Left ventricle myocardium inferior (tissue), 1 donor: ENCODE measurements at places on chromosomes 2 and 18. TPM values are rescaled to one million over a fixed set of nuclear protein-coding genes. Genes with fewer than 3 reads are reported as not detected.
A peak's percentile ranks its signal among the peaks of the same experiment; 100 is the strongest.

KHK gene
- 2.9 TPM for total RNA-seq

GRCh38 chr2:199455210-199455544 lies 2.6 kb downstream of the SATB2 start:
- peak overlapping the region; percentile 41 for H3K4me3 ChIP-seq
- no peak for DNase-seq
- no peak overlapping the region for H3K27ac ChIP-seq
- peaks cover 81% of the 10 kb centered on the region for H3K27me3 ChIP-seq

GRCh38 chr18:78945628-78946027 lies 34.0 kb upstream of the SALL3 start:
- H3K4me3 ChIP-seq, result no peak overlapping the region
- H3K27ac ChIP-seq, result no peak overlapping the region
- no peak for DNase-seq
- H3K36me3 ChIP-seq, result no peaks in the 10 kb centered on the region
- peaks cover 76% of the 10 kb centered on the region for H3K27me3 ChIP-seq

GRCh38 chr2:20758997-20759396 lies 63.9 kb downstream of the LDAH start:
- peaks cover 11% of the 10 kb centered on the region for H3K36me3 ChIP-seq
- H3K27ac ChIP-seq, result no peak overlapping the region
- no peak for DNase-seq
- no peak overlapping the region for H3K4me3 ChIP-seq
- no peaks in the 10 kb centered on the region for H3K27me3 ChIP-seq

GRCh38 chr2:236262238-236262637 lies 2.0 kb downstream of the ASB18 start:
- peaks cover 30% of the 10 kb centered on the region for H3K27me3 ChIP-seq
- H3K36me3 ChIP-seq, result no peaks in the 10 kb centered on the region
- H3K4me1 ChIP-seq, result peaks cover 38% of the 10 kb centered on the region
- H3K4me3 ChIP-seq, result peak overlapping the region; percentile 67
- peak; percentile 58 for DNase-seq

GRCh38 chr2:201926067-201926466 lies 107.6 kb upstream of the FZD7 start:
- no peaks in the 10 kb centered on the region for H3K36me3 ChIP-seq
- no peak for DNase-seq
- peaks cover 51% of the 10 kb centered on the region for H3K27me3 ChIP-seq
- H3K27ac ChIP-seq, result no peak overlapping the region
- H3K4me1 ChIP-seq, result no peaks in the 10 kb centered on the region
- H3K4me3 ChIP-seq, result no peak overlapping the region

- no peak overlapping the region for H3K4me3 ChIP-seq
- H3K36me3 ChIP-seq, result peaks cover 67% of the 10 kb centered on the region
- no peak overlapping the region for H3K27ac ChIP-seq
- no peak for DNase-seq
- no peaks in the 10 kb centered on the region for H3K27me3 ChIP-seq
- no peaks in the 10 kb centered on the region for H3K4me1 ChIP-seq
Observed at GRCh38 chr2:240129311-240129710, 6.8 kb downstream of the COPS9 start.

DNA sequence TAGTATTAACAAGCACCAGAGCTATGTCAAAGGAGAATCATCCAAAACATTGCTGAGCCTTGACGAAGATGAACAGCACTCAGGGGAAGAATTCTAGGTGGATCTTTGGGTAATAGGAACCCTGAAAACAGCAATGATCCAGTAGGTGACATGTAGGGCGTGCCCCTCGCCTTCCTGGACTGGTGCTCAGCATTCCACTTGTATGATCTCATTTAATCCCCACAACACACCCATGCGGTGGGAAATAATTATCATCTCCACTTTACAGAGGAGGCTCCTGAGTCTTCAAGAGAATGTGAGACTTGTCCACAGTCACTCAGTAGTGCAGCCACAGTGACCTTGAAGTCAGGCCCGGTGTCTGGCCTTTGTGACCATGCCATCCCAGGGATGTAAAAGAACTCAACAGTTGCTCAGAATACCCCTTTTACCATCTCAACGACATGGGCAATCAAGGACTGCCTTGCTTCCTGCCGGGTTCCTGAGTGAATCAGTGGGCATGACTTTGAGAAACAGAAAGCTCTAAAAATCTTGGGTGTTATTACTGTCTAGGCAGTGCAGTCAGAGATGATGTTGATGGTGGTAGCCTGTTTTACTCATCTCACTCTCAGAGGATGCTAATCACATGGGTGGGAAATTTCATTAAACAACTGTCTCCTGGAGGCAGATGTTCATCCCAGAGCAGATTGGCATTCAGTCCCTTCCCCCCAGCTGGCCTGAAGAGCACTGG lies 161.6 kb downstream of the BCL11A start:
- no peak for DNase-seq
- H3K36me3 ChIP-seq, result no peaks in the 10 kb centered on the region
- H3K27ac ChIP-seq, result no peak overlapping the region
- no peaks in the 10 kb centered on the region for H3K4me1 ChIP-seq
- H3K4me3 ChIP-seq, result no peak overlapping the region

GRCh38 chr2:66364495-66365333 lies 70.2 kb upstream of the MEIS1 start:
- no peaks in the 10 kb centered on the region for H3K36me3 ChIP-seq
- H3K27me3 ChIP-seq, result peaks cover 1% of the 10 kb centered on the region
- H3K27ac ChIP-seq, result peak overlapping the region; percentile 11
- peaks cover 14% of the 10 kb centered on the region for H3K4me1 ChIP-seq

RESP18 gene
- total RNA-seq, result not detected

GRCh38 chr2:10126632-10127026 lies 4.1 kb downstream of the RRM2 start:
- H3K4me1 ChIP-seq, result peaks cover 29% of the 10 kb centered on the region
- H3K27ac ChIP-seq, result no peak overlapping the region
- H3K27me3 ChIP-seq, result peaks cover 25% of the 10 kb centered on the region
- no peak overlapping the region for H3K4me3 ChIP-seq
- DNase-seq, result no peak

KCNE4 gene
- 3.1 TPM for total RNA-seq

DHRS9 gene
- 7.3 TPM for total RNA-seq

DNA sequence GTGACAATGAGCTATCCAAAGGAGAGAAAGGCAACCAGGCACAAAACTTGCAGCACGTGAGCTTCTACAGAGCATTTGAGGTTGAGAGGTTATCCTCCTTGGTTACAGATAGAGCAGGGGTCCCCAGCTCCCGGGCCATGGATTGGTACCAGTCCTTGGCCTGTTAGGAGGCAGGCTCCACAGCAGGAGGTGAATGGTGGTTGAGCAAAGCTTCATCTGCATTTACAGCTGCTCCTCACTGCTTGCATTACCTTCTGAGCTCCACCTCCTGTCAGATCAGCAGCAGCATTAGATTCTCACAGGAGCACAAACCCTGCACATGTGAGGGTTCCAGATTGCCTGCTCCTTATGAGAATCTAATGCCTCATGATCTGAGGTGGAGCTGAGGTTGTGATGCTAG lies 57.8 kb upstream of the ST8SIA3 start:
- no peaks in the 10 kb centered on the region for H3K4me1 ChIP-seq
- H3K36me3 ChIP-seq, result no peaks in the 10 kb centered on the region
- no peak for DNase-seq
- peaks cover 34% of the 10 kb centered on the region for H3K27me3 ChIP-seq
- H3K4me3 ChIP-seq, result no peak overlapping the region
- no peak overlapping the region for H3K27ac ChIP-seq

DNA sequence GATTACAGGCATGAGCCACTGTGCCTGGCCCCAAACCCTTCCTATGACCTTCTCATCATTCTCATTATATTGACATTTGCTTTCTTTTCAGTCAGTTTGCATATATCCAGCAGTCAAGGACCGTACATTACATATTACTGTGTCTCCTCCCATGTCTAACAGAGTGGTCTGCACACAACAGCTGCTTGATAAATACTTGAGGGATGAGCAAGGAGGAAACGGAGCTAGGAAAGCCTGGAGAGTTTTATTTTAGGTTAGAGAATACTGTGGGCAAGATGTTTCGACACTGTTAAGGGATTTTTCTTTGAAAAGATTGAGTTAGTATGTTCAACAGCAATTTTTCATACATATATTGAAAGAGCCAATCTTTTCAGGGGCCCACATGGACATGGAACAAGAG lies 76.2 kb upstream of the CHRNA1 start:
- no peak overlapping the region for H3K27ac ChIP-seq
- DNase-seq, result no peak
- no peaks in the 10 kb centered on the region for H3K27me3 ChIP-seq
- no peaks in the 10 kb centered on the region for H3K36me3 ChIP-seq

DNA sequence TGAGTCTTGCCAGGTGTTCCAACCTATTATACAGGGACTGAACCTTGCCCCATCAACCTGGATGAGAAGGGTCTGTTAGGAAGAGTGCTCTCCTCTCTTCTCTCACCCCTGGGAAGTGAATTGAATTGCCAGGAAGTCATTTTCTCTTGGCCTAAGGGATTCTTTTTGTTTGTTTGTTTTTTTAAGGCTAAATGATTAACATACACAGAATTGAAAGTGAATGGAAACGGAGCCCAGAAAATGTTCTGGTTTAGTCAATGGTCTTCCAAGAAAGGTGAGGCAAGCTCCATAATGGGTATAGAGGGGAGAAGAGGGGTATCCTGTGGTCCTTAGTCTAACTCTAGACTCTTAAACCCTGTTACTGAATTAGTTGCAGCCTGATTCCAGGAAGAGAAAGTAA lies 189.1 kb downstream of the FSHR start:
- H3K36me3 ChIP-seq, result no peaks in the 10 kb centered on the region
- no peaks in the 10 kb centered on the region for H3K4me1 ChIP-seq
- H3K27me3 ChIP-seq, result peaks cover 23% of the 10 kb centered on the region
- H3K4me3 ChIP-seq, result no peak overlapping the region
- H3K27ac ChIP-seq, result no peak overlapping the region
- DNase-seq, result no peak

DNA sequence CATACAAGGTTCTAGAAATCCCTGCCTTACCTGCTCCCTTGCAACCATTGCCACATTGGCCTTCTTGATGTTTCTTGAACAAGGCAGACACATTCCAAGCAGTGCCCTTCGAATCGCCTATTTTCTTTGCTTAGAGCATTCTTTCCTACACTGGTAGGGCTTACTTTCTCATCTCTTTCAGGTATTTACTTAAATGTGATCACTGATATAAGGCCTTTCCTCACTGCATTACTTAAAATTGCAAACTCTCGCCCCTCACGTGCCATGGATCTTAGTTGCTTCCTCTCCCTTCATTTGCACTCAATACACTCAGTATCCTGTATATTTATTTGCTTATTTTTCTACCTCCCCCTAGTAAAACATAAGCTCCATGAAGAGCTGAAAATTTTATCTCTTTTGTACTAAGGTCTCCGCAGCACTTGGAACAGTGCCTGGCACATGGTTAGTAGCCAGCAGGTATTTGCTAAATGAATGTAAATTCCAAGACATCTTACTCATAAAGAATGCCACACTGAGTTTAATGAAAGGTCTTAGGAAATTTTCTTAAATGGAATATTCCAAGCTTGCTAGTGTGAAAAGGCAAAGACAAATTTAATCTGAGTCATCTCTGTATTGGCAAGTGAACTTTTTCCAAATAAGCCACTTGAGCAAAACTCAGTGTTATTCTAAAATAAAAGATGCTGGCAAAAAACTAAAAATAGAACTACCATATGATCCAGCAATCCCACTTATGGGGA lies 42.4 kb upstream of the FIGN start:
- H3K4me3 ChIP-seq, result no peak overlapping the region
- no peaks in the 10 kb centered on the region for H3K27me3 ChIP-seq
- DNase-seq, result no peak

C1GALT1C1L gene
- total RNA-seq, result 1.2 TPM

KIF5C gene
- 0.47 TPM for total RNA-seq

CPS1 gene
- total RNA-seq, result 4.9 TPM

- H3K36me3 ChIP-seq, result no peaks in the 10 kb centered on the region
- H3K4me3 ChIP-seq, result no peak overlapping the region
- no peak overlapping the region for H3K27ac ChIP-seq
- no peak for DNase-seq
Observed at GRCh38 chr2:125516496-125517109, 1139.4 kb upstream of the GYPC start.

SOX11 gene
- total RNA-seq, result 0.93 TPM

- H3K36me3 ChIP-seq, result no peaks in the 10 kb centered on the region
- peak overlapping the region; percentile 62 for H3K27ac ChIP-seq
- no peak overlapping the region for H3K4me3 ChIP-seq
- H3K4me1 ChIP-seq, result peaks cover 83% of the 10 kb centered on the region
Observed at GRCh38 chr2:69572641-69573040, 70.9 kb downstream of the AAK1 start.

DNA sequence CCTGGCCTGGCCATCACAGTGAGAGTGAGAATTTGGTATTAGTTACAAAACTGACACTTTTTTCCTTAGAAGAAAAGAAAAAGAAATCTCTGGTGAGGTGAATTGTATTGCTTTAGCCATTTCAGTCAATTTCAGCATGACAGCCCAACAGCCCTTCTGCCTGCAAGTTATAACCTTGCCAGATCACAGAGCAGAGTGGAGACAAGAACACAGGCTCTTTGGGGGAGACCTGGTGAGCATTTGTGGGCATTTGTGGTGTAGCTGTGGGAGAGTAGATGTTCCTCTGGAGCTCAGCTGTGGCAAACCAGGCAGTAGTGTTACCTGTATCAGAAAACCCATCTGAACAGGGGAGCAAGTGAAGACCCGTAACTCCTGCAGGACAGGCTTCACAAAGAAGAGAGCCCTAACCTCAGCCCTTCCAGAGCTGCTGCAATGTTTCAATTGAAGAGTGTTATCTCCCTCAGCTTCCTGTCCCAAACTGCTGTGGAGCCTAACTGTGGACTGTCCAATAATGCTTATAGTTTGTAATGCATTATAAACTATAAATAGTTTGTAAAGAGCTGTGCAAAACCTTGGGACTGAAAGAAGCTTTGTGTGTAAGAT lies 22.8 kb upstream of the DLX1 start:
- H3K4me1 ChIP-seq, result no peaks in the 10 kb centered on the region
- no peak overlapping the region for H3K27ac ChIP-seq
- DNase-seq, result no peak
- peaks cover 17% of the 10 kb centered on the region for H3K36me3 ChIP-seq
- H3K4me3 ChIP-seq, result no peak overlapping the region

DNA sequence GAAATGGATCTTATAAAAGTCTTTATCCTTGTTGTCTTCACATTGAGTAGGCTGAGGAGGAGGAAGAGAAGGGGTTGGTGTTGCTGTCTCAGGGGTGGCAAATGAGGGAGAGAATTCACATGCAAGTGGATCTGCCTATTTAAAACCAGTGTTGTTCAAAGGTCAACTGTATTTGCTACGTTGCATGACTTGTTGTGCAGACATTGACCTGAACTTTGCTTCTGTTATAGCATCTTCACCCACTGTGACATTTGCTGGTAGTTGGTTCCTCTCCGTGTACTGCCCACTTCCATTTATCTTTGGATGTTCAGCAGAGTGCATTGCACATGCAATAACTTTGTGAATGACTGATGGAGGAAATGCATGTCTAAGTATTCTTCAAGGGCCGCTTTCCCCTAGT lies 228.6 kb upstream of the DPP10 start:
- H3K27me3 ChIP-seq, result no peaks in the 10 kb centered on the region
- no peak overlapping the region for H3K27ac ChIP-seq
- no peaks in the 10 kb centered on the region for H3K36me3 ChIP-seq
- no peak overlapping the region for H3K4me3 ChIP-seq
- H3K4me1 ChIP-seq, result no peaks in the 10 kb centered on the region

SLC5A7 gene
- not detected for total RNA-seq

- DNase-seq, result no peak
- no peak overlapping the region for H3K27ac ChIP-seq
- no peaks in the 10 kb centered on the region for H3K4me1 ChIP-seq
- no peak overlapping the region for H3K4me3 ChIP-seq
- peaks cover 91% of the 10 kb centered on the region for H3K36me3 ChIP-seq
Observed at GRCh38 chr2:230205034-230205433, 14.8 kb downstream of the SP110 start.

GRCh38 chr2:27071990-27072830 lies 756 bp upstream of the OST4 start:
- no peaks in the 10 kb centered on the region for H3K27me3 ChIP-seq
- peak overlapping the region; percentile 94 for H3K4me3 ChIP-seq
- H3K4me1 ChIP-seq, result peaks cover 79% of the 10 kb centered on the region
- peaks cover 22% of the 10 kb centered on the region for H3K36me3 ChIP-seq
